ENCODE measurements at places on chromosomes 4 and X. TPM values are rescaled to one million over a fixed set of nuclear protein-coding genes. Genes with fewer than 3 reads are reported as not detected.

GRCh38 chr4:118751629-118752323 lies 66.6 kb downstream of the METTL14 start:
- DNase-seq = no peak
- no peak overlapping the region for H3K4me3 ChIP-seq
- H3K4me1 ChIP-seq = peaks cover 48% of the 10 kb centered on the region
- H3K27me3 ChIP-seq = no peaks in the 10 kb centered on the region
- H3K27ac ChIP-seq = peak overlapping the region; percentile 49
- H3K36me3 ChIP-seq = peaks cover 39% of the 10 kb centered on the region

GRCh38 chr4:153114771-153115321 lies 89.4 kb upstream of the TRIM2 start:
- no peaks in the 10 kb centered on the region for H3K36me3 ChIP-seq
- DNase-seq = no peak
- peak overlapping the region; percentile 94 for H3K27ac ChIP-seq
- no peaks in the 10 kb centered on the region for H3K4me1 ChIP-seq
- H3K27me3 ChIP-seq = no peaks in the 10 kb centered on the region

DNA sequence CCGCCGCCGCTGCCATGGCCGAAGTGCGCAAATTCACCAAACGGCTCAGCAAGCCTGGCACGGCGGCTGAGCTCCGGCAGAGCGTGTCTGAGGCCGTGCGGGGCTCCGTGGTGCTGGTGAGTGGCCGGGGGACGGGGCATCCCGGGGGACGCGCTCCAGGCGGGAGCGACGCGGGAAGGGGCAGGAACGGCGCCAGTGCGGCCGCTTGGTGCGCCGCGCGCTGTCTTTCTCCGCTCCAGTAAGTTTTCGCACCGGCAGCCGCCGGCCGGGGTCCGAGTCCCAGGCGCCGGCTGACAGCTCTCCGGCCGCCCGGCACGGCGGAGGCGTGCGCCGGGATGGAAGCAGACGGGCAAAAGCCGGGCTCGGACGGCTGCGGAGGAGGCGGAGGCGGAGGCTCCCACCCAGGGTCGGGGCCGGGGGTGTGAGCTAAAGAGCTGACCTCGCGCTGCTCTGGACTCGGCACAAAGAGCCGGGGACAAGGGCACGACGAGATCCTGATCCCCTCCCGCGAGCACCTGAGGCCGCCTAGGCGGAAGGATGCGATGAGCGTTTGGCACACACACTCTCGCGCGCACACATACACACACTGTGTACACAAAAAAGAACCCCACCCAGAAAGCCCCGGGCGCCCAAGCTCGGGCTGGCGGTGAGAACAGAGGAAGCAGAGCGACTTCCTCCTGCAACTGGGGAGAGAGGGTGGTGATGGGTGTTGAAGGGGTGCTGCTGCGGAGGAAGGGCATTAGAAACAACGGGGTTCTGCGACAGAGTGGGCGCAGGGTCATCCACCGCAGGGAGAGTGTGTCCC lies 545 bp downstream of the DOCK11 start:
- DNase-seq = peak; percentile 90
- H3K4me1 ChIP-seq = peaks cover 13% of the 10 kb centered on the region
- H3K27me3 ChIP-seq = no peaks in the 10 kb centered on the region
- no peaks in the 10 kb centered on the region for H3K36me3 ChIP-seq

DNA sequence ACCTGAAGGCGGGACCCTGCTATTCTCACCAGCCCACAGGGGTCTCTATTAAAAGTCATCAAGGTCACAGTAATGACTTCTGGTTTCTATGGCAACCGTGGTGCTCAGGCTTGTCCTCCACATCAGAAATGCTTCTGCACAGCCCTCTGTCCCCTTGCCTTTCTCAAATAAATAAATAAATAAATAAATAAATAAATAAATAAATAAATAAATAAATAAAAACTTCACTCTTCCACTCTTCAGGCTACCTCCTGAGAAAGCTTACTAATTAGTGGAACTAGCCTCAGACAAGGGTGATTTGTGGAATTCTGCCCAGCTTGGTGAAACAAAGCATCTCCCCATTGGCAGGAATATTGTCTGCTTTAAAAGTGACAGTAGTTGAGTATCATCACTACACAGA lies 5.5 kb upstream of the RAB40A start:
- H3K27ac ChIP-seq = no peak overlapping the region
- DNase-seq = no peak
- no peaks in the 10 kb centered on the region for H3K36me3 ChIP-seq
- H3K4me3 ChIP-seq = no peak overlapping the region
- no peaks in the 10 kb centered on the region for H3K27me3 ChIP-seq
- H3K4me1 ChIP-seq = peaks cover 2% of the 10 kb centered on the region

DNA sequence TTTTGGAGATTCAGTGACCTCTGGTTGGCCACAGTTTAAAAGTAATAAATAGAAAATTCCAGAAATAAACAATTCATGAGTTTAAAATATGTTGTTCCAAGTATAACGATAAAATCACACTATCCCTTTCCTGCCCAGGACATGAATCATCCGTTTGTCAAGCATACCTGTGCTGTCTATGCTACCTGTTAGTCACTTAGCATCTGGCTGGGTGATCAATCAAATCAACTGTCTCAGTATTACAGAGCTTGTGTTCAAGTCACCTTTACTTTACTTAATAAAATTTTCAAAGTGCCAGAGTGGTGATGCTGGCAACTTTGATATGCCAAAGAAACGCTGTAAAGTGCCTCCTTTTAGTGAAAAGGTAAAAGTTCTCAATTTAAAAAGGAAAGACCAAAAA lies 979.5 kb upstream of the NDST4 start:
- no peak overlapping the region for H3K27ac ChIP-seq
- peaks cover 5% of the 10 kb centered on the region for H3K36me3 ChIP-seq
- H3K4me1 ChIP-seq = no peaks in the 10 kb centered on the region
- DNase-seq = no peak

- no peaks in the 10 kb centered on the region for H3K27me3 ChIP-seq
- peaks cover 15% of the 10 kb centered on the region for H3K36me3 ChIP-seq
- H3K27ac ChIP-seq = no peak overlapping the region
- DNase-seq = no peak
- H3K4me3 ChIP-seq = no peak overlapping the region
Observed at GRCh38 chr4:39083164-39083563, 21.1 kb downstream of the KLHL5 start.

GRCh38 chr4:53863736-53864365 lies 200.6 kb downstream of the CHIC2 start:
- no peaks in the 10 kb centered on the region for H3K27me3 ChIP-seq
- H3K4me1 ChIP-seq = peaks cover 27% of the 10 kb centered on the region
- no peaks in the 10 kb centered on the region for H3K36me3 ChIP-seq
- H3K27ac ChIP-seq = no peak overlapping the region
- H3K4me3 ChIP-seq = no peak overlapping the region

DNA sequence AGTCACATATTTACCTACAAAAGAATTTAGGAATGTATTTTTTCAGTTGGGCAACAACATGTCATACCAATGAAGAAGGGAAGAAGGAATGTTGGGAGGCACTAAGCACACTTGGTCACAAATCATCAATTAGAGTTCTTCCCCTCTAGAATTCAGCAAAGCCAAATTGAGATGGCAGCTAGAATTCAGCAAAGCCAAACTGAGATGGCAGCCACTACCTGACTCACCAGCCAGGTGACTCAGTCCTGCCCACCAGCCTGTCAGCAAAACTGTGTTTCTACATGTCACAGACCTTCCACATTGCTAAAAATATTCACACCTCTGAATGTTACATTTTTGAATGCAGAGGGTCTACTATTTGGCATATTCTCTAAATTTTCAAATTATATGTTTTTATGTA lies 63.2 kb upstream of the NOCT start:
- no peak for DNase-seq
- peak overlapping the region; percentile 36 for H3K27ac ChIP-seq
- peaks cover 47% of the 10 kb centered on the region for H3K4me1 ChIP-seq
- no peaks in the 10 kb centered on the region for H3K27me3 ChIP-seq

- H3K4me3 ChIP-seq = no peak overlapping the region
- DNase-seq = no peak
- peaks cover 4% of the 10 kb centered on the region for H3K4me1 ChIP-seq
- H3K27ac ChIP-seq = no peak overlapping the region
Observed at GRCh38 chrX:119186763-119187162, 49.3 kb upstream of the PGRMC1 start.

DNA sequence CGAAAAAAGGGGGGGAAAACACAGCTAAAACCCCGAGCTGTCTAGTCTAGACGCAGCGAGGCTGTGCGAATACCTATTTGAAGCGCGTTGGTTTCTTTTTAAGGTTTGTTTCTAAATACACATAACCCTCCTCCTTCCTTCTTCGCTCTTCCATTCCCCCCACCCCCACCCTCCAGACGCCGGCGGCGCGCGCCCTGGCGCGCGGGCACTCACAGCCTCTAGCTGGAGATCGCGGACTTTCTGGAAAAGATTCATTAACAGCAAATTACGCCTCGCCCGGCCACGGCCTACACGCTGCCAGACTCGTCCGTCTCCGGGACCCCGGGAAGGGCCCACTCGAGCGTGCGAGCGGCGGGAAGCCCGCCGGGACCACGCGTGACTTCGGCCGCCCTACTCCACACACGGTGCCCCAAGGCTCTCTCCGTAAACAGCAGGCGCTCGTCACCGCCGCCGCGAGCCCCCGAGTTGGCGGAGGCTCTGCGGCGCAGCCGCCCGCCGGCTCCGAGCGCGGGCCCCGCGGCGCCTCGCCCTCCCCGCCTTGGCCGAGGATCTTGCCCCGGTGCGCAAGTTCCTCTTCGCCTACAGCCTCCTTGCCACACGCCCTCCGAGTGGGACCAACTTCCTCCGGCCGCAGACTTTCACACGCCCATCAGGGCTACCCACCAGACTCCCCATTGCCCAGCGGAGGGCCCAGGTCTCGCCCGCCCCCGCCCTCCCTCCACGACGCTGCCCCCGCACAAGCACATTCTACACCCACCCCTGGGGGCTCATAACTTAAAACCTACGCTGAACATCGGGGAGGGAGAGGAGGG lies 2.0 kb downstream of the BCOR start:
- peak overlapping the region; percentile 80 for H3K27ac ChIP-seq
- no peaks in the 10 kb centered on the region for H3K27me3 ChIP-seq
- peak overlapping the region; percentile 76 for H3K4me3 ChIP-seq
- H3K4me1 ChIP-seq = peaks cover 48% of the 10 kb centered on the region

DNA sequence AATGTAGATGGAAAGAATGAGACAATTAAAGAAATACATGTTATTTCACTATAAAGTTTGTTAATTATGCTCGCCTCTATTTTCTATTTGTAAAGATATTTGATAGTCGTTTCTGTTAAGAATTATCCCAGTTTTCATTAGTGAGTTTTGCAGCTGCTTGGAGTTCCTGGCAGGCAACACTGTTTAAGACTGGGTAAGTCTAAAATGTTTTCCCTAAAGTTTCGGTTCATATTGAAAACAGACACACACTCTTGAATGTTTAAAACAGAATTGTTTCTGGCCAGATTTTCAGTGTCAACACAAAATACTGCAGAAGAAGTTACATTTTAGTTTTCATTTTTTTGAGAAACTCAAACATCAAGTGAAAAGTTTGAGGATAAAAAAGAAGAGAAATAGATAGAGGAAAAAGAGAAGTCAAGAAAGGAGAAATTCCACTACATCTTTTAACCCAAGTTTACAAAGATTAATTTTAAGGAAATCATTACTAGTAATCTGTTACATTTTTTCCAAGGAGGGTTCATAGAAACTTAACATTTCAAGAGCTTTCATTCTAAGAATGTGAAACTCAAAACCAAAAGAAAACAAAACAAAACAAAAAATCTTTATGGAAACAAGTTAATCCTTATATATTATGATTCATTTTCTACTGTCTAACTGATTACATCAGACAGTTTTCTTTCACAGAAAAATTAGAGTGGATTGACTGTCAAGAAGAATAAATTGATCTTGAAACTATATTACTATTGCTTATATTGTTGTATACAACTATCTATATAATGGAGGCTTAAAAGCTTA lies 305.5 kb downstream of the FAT4 start:
- no peaks in the 10 kb centered on the region for H3K36me3 ChIP-seq
- peak overlapping the region; percentile 53 for H3K4me3 ChIP-seq
- no peak for DNase-seq
- peak overlapping the region; percentile 91 for H3K27ac ChIP-seq

GRCh38 chr4:156223985-156224384 lies 270.3 kb upstream of the CTSO start:
- no peaks in the 10 kb centered on the region for H3K27me3 ChIP-seq
- no peaks in the 10 kb centered on the region for H3K36me3 ChIP-seq
- H3K4me3 ChIP-seq = no peak overlapping the region
- H3K4me1 ChIP-seq = peaks cover 5% of the 10 kb centered on the region
- no peak overlapping the region for H3K27ac ChIP-seq
- no peak for DNase-seq

DNA sequence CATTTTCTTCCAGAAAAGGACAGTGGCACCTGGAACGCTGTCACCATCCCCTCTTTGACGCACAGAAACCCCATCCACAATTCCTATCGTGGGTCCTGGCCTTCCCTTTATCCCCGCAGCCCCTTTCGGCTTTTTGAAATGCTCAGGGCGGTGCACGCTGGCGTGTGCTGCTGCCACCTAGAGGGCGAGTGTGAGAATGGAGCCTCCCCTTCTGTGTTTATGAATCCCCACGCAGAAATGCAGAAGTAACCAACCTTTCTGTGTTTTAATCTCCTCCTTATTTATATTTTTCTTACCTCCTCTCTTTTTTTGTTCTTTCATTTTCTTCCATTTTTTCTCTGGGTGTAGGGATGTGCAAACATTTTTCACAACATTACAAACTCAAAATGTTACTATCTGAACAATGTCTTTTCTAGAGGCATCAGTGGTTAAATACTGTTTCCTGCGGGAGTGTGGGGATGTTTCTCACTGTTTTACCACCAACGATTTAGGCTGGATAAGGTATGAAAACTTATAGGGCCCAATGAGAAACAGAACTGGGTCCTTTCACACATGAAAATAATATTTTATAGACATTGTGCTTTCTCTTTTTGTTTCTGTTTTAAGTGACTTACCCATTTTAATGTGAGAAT lies 50.0 kb downstream of the TMA16 start:
- no peaks in the 10 kb centered on the region for H3K36me3 ChIP-seq
- H3K4me3 ChIP-seq = no peak overlapping the region
- no peaks in the 10 kb centered on the region for H3K27me3 ChIP-seq
- no peak overlapping the region for H3K27ac ChIP-seq

GRCh38 chrX:153772316-153773217 lies 8.3 kb upstream of the SRPK3 start:
- H3K36me3 ChIP-seq = peaks cover 2% of the 10 kb centered on the region
- peak; percentile 88 for DNase-seq
- H3K27me3 ChIP-seq = no peaks in the 10 kb centered on the region
- H3K27ac ChIP-seq = no peak overlapping the region

GRCh38 chr4:186621959-186622553 lies 66.7 kb upstream of the MTNR1A start:
- H3K4me3 ChIP-seq = peak overlapping the region; percentile 40
- peak overlapping the region; percentile 81 for H3K27ac ChIP-seq
- DNase-seq = no peak
- H3K27me3 ChIP-seq = no peaks in the 10 kb centered on the region

GRCh38 chrX:17291171-17291900 lies 83.7 kb upstream of the NHS start:
- no peak for DNase-seq
- no peaks in the 10 kb centered on the region for H3K27me3 ChIP-seq
- H3K4me1 ChIP-seq = peaks cover 16% of the 10 kb centered on the region
- no peaks in the 10 kb centered on the region for H3K36me3 ChIP-seq
- peak overlapping the region; percentile 78 for H3K27ac ChIP-seq

- peaks cover 30% of the 10 kb centered on the region for H3K27me3 ChIP-seq
- no peak overlapping the region for H3K27ac ChIP-seq
- H3K4me3 ChIP-seq = no peak overlapping the region
- H3K36me3 ChIP-seq = no peaks in the 10 kb centered on the region
Observed at GRCh38 chr4:83767067-83767466, 231.2 kb downstream of the GPAT3 start.

The HTN3 gene
- not detected for total RNA-seq

The REELD1 gene
- not detected for total RNA-seq

The ANAPC4 gene
- 23.3 TPM for total RNA-seq

The CPLX1 gene
- not detected for total RNA-seq

The TRIM61 gene
- total RNA-seq = not detected

The FAM114A1 gene
- 245 TPM for total RNA-seq

The PRR32 gene
- not detected for total RNA-seq

The FAM241A gene
- 0.53 TPM for total RNA-seq

The SPANXC gene
- total RNA-seq = not detected

The SMARCAD1 gene
- total RNA-seq = 30.5 TPM

All from chondrocyte (in vitro differentiated cells).